Left hindlimb (tissue), 1 donor: ENCODE measurements at places on chromosomes 6 and 20.

DNA sequence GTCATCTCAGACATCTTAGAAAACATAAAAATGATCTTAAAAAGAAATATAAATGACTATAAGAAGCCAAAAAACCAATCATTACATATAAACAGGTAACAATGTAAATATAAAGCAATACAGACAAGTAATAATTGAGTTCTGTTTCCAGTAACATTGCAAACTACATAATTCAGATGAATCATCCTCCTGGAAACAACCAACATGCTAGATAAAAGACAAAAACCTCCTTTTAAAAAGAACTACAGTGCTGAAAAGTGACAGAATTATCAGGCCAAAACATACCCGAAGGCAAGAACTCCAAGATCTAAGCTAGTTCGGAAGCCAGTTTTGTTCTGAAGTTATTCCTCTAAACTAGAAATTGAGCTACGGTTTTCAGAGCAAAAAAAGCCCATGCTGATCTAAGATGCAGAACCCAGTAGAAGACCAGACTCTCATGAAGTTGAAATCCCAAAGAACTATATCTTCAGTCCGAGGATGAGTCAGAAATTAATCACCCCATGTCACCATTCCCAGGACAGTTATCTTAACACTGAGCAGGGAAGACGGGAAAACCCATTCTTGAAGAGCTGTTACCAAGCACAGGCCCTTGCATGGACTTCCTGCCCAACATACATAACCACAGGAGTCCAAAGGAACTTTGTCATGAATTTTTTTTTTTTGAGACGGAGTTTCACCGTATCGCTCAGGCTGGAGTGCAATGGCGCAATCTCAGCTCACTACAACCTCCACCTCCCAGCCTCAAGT lies 9.8 kb downstream of the PGM3 start:
- DNase-seq, result no peak

GRCh38 chr6:122825163-122825562 lies 36.1 kb downstream of the SMPDL3A start:
- DNase-seq, result no peak

GRCh38 chr20:46826343-46826984 lies 68.2 kb upstream of the EYA2 start:
- no peak for DNase-seq

- DNase-seq, result no peak
Observed at GRCh38 chr20:60882836-60883235, 369.2 kb upstream of the CDH4 start.

DNA sequence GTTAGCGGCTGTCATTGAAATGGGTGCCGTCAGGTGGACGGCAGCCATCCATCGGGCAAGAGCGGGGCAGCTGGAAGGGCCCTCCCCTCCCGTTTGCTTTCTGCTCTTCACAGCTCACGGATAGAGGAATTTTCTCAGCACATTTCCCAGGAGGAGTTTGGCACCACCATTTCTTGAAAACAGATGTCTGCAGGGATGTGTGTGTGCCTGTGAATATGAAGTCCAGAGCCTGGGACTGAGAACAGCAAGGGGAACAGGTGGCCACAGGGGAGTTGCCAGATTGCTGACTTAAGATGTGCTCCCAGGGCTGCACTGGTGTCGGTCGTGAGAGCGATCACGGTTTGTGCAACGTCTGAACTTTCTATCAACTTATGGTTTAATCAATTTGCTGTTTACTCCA lies 22.1 kb upstream of the ECI2 start:
- no peak for DNase-seq

DNA sequence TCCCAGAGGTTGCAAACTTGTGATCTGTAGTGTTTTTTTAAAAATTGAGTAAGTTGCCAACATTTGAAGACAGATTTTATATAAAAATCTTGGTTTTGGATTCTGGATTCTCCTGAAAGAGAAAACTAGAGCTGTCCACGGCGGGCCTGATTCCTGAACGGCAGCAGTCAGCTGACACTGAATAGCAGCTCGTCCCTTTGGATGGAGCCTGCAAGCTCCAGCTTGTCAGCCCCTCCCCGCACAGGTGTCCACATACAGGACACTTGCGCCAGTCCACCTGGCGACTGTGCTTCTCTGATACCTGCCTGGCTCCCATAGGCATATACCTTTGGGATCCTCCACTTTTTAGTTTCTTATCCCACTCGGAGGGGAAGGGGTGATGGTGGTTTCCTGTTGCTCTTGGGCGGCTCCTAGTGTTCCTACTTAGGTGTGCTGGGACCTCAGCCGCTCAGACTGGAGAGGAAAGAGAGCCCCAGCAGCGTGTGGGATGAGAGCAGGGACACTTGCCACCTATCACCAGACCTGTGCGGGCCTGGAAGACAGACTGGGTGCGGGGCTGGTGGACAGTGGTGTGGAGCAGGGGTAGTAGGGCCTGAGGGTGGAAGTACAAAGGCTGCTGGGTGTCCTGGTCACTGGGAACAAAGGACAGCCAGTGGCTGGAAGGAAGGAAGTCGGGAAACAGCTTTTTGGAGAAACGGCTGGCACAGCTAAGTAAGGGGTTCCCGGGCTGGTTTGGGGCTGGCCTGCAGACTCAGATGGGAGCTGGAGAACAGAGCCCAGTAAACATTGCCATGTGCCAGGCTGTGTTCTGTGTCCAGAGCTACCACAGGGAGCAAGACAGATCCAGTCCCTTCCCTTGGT lies 18.3 kb downstream of the GHRH start:
- DNase-seq, result no peak

DNA sequence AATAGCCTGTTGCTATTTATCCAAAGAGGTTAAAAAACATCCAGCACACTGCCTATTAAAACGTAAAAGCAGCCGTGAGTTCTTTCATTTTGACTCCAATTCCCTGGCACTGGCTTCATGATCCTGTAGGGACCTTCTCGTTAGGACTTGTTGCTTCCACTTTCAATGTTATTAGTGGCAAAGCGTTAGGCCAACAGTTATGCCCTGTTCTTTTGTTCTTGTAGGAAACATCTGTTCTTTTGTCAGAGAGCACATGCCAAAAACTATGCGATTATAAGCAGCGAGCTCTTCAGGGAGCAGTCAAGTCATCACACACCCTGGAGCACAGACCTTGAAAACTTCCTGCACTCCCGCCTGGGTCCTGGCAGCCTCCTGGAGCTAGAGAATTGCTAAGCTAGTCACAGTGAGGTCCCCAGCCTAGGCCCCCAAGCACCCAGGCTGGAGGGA lies 609.5 kb upstream of the ARID1B start:
- peak; percentile 45 for DNase-seq

DNA sequence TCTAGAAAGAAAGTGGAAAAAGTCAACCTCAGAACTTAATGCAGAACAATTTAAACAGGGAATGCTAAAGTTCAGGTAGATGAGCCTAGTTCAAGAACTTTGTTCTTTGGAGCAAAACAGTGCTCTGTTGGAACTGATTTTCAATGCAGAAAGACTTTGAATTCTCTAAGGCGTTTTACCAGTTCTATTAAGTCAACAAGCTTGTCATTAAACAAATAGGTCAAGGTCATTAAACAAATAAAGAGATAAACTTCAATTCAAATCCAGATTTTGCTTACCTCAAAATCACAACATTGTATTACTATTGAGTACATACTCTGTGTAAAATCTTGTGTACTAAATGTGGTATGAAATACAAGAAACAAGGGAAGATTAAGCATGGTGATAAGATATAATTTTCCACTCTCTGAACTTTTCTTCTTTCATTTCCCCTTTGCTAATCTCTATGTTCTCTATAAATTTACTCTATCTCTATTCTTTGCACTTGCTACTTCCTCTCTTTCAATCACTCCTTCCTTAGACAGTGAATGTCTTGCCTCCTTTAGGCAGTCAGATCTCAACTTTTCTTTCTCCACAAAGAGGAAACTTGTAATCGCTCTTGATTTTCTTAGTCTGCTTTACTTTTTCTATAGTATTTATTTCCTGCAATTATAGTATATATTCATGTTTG lies 160.8 kb upstream of the KHDRBS2 start:
- no peak for DNase-seq

GRCh38 chr6:68593558-68593957 lies 41.5 kb upstream of the ADGRB3 start:
- DNase-seq, result no peak

DNA sequence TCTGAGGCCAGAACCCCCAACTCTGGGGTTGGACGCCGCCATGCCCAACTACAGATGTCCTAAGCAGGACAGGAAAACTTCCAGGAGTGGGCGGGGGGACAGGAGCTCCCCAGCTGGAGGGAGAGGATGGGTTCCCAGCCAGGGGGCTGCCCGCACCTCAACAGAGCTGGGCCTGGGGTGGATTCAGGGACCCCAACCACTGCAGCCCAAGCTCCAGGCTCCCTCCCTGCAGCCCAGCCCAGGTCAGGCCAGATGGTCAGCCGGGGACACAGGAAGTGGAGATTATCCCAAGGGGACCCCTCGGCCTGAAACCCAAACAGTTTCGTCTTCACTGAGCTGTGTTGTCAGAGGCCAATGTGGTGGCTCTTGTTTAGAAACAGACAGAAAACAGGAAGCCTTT lies 9.4 kb downstream of the LAMA5 start:
- DNase-seq, result peak; percentile 37
